Ascending aorta (tissue), 2 donors: ENCODE measurements at places on chromosomes 13 and 19. TPM values are rescaled to one million over a fixed set of nuclear protein-coding genes. Genes with fewer than 3 reads are reported as not detected.
A peak's percentile ranks its signal among the peaks of the same experiment; 100 is the strongest.

GRCh38 chr19:30881281-30881680 lies 468.0 kb downstream of the TSHZ3 start:
- H3K27me3 ChIP-seq = no peaks in the 10 kb centered on the region
- no peaks in the 10 kb centered on the region for H3K4me1 ChIP-seq
- no peak overlapping the region for H3K27ac ChIP-seq
- H3K4me3 ChIP-seq = no peak overlapping the region
- no peaks in the 10 kb centered on the region for H3K36me3 ChIP-seq

DNA sequence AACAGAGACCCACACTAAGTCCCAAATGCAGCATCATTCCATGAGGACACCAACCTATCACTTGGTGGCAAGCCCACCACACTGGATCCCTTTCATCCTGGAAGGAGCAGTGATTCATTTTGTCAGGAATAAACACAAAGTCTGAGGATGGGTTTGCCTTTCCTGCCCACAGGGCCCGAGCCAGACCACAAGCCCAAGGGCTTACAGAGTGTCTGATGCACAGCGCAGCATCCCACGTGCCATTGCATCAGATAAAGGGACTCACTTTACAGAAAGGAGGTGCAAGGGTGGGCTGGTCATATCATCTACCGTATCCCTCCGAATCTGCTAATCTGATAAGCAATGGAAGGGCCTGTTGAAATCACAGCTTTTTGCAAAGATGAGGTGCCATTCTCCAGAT lies 12.2 kb upstream of the KCTD15 start:
- no peak for DNase-seq
- H3K36me3 ChIP-seq = no peaks in the 10 kb centered on the region

GRCh38 chr13:114122591-114123211 lies 9.7 kb downstream of the RASA3 start:
- H3K4me1 ChIP-seq = peaks cover 22% of the 10 kb centered on the region
- peak overlapping the region; percentile 6 for H3K27ac ChIP-seq
- peak; percentile 60 for DNase-seq
- no peak overlapping the region for H3K4me3 ChIP-seq
- H3K27me3 ChIP-seq = no peaks in the 10 kb centered on the region

- peaks cover 4% of the 10 kb centered on the region for H3K27me3 ChIP-seq
- H3K4me1 ChIP-seq = peaks cover 10% of the 10 kb centered on the region
- peak; percentile 83 for DNase-seq
- H3K36me3 ChIP-seq = no peaks in the 10 kb centered on the region
Observed at GRCh38 chr19:33302175-33302973, at the start of gene CEBPA. Gene CEBPA, minus strand, starts transcription at chr19:33302534. Its CDS starts 120 bp downstream, at chr19:33302414.

The PTGER1 gene
- 17.1 TPM for total RNA-seq

DNA sequence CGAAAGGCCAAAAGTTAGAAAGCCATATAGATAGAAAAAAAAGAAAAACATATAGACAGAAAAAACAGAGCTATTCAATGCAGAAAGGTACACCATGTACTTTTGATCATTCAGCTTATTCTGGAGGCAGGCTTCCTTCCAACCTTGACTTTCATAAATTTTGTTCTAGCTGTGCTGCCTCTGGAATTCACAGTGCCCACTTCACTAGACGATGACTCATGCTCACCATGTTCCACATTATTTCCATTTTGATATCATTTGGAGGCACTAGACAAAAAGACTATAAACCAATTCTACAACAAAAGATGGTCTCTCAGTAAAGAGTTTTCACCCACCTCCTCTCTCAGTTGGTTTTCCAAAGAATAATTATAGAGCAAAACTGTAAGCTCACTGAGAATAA lies 229.0 kb upstream of the IPO5 start:
- H3K4me3 ChIP-seq = no peak overlapping the region
- H3K4me1 ChIP-seq = no peaks in the 10 kb centered on the region
- no peak for DNase-seq
- H3K36me3 ChIP-seq = no peaks in the 10 kb centered on the region
- peak overlapping the region; percentile 59 for H3K27ac ChIP-seq

DNA sequence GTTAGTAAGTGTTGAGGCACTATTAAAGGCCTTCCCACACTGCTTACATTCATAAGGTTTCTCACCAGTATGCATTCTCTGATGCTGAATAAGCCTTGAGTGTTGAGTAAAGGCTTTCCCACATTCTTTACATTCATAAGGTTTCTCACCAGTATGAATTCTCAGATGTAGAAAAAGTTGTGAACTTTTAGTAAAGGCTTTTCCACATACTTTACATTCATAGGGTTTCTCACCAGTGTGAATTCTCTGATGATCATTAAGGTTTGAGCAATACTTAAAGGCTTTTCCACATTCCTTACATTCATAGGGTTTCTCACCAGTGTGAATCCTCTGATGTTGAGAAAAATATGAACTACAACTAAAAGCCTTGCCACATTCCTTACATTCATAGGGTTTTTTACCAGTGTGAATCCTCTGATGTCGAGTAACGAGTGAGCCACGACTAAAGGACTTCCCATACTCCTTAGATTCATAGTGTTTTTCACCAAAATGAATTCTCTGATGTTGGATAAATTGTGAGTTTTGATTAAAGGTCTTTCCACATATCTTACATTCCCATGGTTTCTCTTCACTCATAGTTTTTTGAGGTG lies 24.2 kb downstream of the ZNF829 start:
- no peaks in the 10 kb centered on the region for H3K4me1 ChIP-seq
- H3K36me3 ChIP-seq = peaks cover 63% of the 10 kb centered on the region
- DNase-seq = no peak
- H3K4me3 ChIP-seq = no peak overlapping the region

The FEM1A gene
- total RNA-seq = 20.2 TPM

GRCh38 chr13:42561752-42562467 lies 12.0 kb upstream of the TNFSF11 start:
- no peaks in the 10 kb centered on the region for H3K4me1 ChIP-seq
- no peak overlapping the region for H3K4me3 ChIP-seq
- H3K36me3 ChIP-seq = no peaks in the 10 kb centered on the region
- H3K27ac ChIP-seq = no peak overlapping the region
- no peak for DNase-seq
